ENCODE measurements at places on chromosomes 13 and 19. TPM values are rescaled to one million over a fixed set of nuclear protein-coding genes. Genes with fewer than 3 reads are reported as not detected.

The ATP8A2 gene
- polyA plus RNA-seq = not detected

The SOHLH2 gene
- not detected for polyA plus RNA-seq

The NKPD1 gene
- polyA plus RNA-seq = not detected

The LGALS4 gene
- polyA plus RNA-seq = 3,710 TPM

The LACC1 gene
- polyA plus RNA-seq = 13.5 TPM

The ZNF583 gene
- polyA plus RNA-seq = 0.45 TPM

DNA sequence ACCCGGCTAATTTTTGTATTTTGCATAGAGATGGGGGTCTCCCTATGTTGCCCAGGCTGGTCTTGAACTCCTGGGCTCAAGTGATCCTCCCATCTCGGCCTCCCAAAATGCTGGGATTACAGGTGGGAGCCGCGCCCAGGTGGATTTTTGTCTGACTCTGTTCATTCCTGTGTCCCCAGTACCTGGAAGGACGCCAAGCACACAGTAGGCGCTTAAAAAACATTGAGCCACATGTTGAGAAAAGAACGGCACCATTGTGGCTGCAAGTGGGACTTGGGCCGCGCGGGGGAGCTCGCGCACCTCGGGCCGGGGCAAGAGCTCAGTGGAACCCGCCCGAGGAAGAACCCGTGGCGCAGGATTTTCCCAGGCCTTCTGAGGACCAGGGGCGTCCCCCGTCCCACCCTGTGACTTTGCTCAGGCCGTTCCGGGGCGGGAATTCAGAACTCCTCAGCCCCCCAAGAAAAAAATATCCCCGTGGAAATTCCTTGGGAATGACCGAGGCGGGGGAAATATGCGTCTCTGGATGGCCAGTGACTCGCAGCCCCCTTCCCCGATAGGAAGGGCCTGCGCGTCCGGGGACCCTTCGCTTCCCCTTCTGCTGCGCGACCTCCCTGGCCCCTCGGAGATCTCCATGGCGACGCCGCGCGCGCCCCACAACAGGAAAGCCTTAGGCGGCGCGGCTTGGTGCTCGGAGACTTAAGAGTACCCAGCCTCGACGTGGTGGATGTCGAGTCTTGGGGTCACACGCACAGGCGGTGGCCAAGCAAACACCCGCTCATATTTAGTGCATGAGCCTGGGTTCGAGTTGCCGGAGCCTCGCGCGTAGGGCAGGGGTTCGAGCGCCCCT is 1.4 kb upstream of the ICAM1 start:
- DNase-seq = peak; percentile 89

GRCh38 chr19:17235300-17235970 is 9.4 kb downstream of the OCEL1 start:
- peak; percentile 58 for DNase-seq

DNA sequence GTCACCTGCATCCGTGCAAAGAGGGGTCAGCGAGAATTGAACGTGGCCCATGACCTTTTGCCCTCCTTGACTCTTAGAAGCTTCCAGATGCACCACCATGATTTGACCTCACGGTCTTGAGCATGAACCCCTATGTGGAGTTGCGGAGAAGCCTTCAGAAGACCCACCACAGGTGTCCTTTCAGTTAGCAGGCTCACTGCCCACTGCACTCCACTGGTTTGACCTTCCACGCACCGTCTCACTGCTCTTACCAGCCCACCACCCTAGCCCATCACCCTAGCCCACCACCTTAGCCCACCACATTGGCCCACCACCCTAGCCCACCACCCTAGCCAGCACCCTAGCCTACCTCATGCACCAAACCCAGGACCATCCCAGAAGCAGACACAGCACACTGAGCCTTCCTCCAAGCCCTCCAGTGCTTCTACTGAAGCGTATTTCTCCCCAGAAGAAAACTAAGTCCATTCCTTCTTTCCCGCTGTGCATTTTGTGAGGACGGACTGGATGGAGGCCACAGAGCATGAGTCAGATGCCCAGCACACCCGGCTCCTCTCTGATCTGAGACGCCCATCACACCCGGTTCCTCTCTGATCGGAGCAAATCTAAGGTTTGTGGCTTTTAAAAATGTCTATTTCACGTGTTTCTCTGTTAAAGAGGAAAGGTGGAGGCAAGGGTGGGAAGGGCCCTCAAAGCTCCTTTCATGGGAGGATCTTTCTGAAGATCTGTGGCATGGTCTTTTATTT is 45.8 kb downstream of the SOX1 start:
- DNase-seq = peak; percentile 31

GRCh38 chr13:103104340-103104739 is 38.1 kb upstream of the SLC10A2 start:
- DNase-seq = peak; percentile 5

GRCh38 chr19:10201176-10201575 is 6.4 kb upstream of the DNMT1 start:
- DNase-seq = no peak

GRCh38 chr13:112744168-112745021 is 54.6 kb downstream of the ATP11A start:
- no peak for DNase-seq

DNA sequence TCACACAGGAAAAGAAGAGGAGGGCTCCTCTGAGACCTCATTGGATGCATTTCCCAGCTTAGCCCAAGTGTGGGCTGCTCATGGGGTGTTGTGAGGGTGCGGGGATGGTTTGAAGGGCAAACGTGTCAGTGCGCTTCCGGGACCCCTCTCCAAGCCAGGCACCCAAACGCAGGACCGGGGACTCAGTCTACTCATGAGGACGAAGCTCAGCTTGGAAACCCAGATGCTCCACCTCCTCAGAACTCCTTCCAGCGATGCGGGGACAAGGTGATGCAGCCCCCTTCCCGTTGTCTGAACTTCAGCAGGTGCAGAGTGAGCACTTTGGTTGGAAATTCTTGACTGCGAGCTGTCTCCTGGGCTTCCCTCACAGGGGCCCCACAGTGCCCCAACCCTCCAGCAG is 33.1 kb upstream of the MTIF3 start:
- DNase-seq = no peak

- no peak for DNase-seq
These were observed 782 bp upstream of the JUND start for GRCh38 chr19:18282021-18282787.

GRCh38 chr19:46144756-46145155 is 3.3 kb upstream of the IGFL2 start:
- peak; percentile 14 for DNase-seq

DNA sequence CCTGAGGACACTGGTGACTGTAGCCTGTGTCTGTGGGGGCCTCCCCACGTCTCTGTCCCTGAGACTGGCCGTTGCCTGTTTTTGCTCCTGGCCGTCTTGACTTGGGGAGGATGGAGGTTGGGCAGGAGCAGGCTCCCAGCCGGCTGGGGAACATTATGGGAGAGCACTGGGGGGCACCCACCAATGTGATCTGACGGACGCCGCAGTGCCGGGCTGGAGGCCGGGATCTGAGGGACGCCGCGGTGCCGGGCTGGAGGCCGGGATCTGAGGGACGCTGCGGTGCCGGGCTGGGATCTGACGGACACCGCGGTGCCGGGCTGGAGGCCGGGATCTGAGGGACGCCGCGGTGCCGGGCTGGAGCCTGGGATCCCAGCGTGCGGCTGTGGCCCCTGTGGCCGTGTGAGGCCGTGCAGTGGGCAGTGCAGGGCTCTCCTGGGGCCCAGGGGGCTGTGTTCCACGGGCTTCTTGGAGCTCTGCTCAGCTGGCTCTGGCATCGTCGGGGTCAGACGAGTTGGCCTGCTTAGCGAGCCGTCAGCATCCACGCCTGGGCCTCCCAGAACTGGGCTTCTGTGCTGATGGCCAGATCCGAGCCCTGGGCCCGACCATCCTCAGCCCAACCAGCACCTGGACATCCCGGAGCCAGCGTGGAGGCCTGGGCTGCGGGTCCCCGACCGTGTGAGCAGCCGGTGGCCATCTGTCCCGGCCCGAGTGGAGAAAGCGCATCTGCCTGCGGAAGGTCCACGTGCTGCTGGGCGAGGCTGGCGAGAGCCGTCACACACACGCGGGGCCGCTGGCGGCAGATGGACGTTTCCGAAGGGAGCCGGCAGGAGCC is 45.8 kb downstream of the GAS6 start:
- DNase-seq = no peak

GRCh38 chr13:99124794-99125316 is 75.8 kb upstream of the UBAC2 start:
- DNase-seq = peak; percentile 2

Measured in small intestine (tissue), 16 donors.